ENCODE measurements at places on chromosomes 13 and 19. TPM values are rescaled to one million over a fixed set of nuclear protein-coding genes. Genes with fewer than 3 reads are reported as not detected.

CBLC gene
- polyA plus RNA-seq: not detected

FOXO1 gene
- 14.0 TPM for polyA plus RNA-seq

GRIK5 gene
- polyA plus RNA-seq: 3.4 TPM

COL4A1 gene
- polyA plus RNA-seq: 95.2 TPM

POMP gene
- polyA plus RNA-seq: 168 TPM

FXYD3 gene
- polyA plus RNA-seq: not detected

GDF15 gene
- 2.4 TPM for polyA plus RNA-seq

RPL13A gene
- 964 TPM for polyA plus RNA-seq

LRRC8E gene
- 1.3 TPM for polyA plus RNA-seq

ESD gene
- 167 TPM for polyA plus RNA-seq

FUT2 gene
- 0.55 TPM for polyA plus RNA-seq

KRTDAP gene
- 2.2 TPM for polyA plus RNA-seq

RINL gene
- 3.9 TPM for polyA plus RNA-seq

MEDAG gene
- polyA plus RNA-seq: not detected

PSG6 gene
- polyA plus RNA-seq: not detected

- no peak overlapping the region for H3K27ac ChIP-seq
- no peak for DNase-seq
- H3K36me3 ChIP-seq: no peaks in the 10 kb centered on the region
- H3K27me3 ChIP-seq: no peaks in the 10 kb centered on the region
- H3K4me1 ChIP-seq: no peaks in the 10 kb centered on the region
- no peak overlapping the region for H3K4me3 ChIP-seq
Measured at GRCh38 chr13:47661076-47661475, 340.0 kb downstream of the SUCLA2 start.

DNA sequence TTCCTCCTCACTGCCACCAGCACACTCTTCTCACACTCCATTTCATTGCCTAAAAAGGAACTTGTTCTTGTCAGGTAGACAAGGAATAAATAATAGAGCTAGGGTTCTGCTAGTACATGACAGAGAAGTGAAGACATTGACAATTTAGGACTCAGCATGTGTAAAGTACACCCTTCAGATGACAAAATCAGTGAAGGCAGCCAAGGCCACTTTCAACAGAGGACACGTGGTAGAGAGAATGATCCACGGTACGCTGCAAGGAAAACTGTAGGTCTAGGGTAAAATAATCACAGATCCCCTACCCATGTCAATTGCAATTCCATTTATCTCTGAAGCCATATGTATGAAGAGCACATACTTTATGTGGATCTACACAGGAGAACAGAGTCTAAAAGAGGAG, 7.2 kb upstream of the SPATA13 start:
- no peak overlapping the region for H3K4me3 ChIP-seq
- H3K27ac ChIP-seq: peak overlapping the region; percentile 69
- DNase-seq: peak; percentile 34

GRCh38 chr19:55830656-55831055, 1.1 kb downstream of the NLRP11 start:
- H3K27me3 ChIP-seq: no peaks in the 10 kb centered on the region
- no peaks in the 10 kb centered on the region for H3K4me1 ChIP-seq
- no peak overlapping the region for H3K27ac ChIP-seq
- no peak for DNase-seq
- no peak overlapping the region for H3K4me3 ChIP-seq
- no peaks in the 10 kb centered on the region for H3K36me3 ChIP-seq

DNA sequence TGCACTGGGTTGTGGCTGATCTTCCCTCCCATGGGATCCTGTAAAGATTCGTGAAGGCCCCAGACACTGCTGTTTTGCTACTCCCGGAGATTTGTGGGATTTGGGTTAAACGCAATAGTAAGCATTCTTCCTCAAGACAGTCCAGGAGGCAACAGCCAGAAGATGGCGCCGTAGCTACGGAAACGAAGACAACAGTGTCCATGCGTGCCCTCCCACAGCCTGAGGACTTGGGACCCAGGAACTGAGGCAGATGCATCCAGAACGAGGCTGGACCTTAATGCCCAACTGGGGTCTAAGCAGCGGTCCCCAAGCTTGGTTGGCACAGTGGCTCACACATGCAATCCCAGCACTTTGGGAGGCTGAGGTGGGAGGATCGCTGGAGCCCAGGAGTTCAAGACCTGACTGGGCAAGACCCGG, 57.6 kb upstream of the ZNF507 start:
- no peak overlapping the region for H3K4me3 ChIP-seq
- H3K27ac ChIP-seq: no peak overlapping the region
- H3K4me1 ChIP-seq: no peaks in the 10 kb centered on the region
- H3K27me3 ChIP-seq: peaks cover 8% of the 10 kb centered on the region

GRCh38 chr13:43293986-43294385, 270.6 kb downstream of the DNAJC15 start:
- no peak overlapping the region for H3K27ac ChIP-seq
- H3K36me3 ChIP-seq: no peaks in the 10 kb centered on the region
- H3K4me1 ChIP-seq: peaks cover 5% of the 10 kb centered on the region
- no peak overlapping the region for H3K4me3 ChIP-seq

DNA sequence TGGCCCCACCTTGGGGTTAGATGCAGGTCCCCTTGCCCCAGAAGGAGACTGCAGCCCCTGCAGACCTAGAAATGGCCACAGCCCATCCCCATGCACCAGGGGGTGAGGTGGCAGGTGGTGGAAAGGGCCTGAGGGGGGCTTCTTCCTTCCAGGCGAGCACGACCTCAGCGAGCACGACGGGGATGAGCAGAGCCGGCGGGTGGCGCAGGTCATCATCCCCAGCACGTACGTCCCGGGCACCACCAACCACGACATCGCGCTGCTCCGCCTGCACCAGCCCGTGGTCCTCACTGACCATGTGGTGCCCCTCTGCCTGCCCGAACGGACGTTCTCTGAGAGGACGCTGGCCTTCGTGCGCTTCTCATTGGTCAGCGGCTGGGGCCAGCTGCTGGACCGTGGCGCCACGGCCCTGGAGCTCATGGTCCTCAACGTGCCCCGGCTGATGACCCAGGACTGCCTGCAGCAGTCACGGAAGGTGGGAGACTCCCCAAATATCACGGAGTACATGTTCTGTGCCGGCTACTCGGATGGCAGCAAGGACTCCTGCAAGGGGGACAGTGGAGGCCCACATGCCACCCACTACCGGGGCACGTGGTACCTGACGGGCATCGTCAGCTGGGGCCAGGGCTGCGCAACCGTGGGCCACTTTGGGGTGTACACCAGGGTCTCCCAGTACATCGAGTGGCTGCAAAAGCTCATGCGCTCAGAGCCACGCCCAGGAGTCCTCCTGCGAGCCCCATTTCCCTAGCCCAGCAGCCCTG, 4.2 kb upstream of the F10 start:
- H3K4me1 ChIP-seq: peaks cover 8% of the 10 kb centered on the region
- no peak for DNase-seq
- no peak overlapping the region for H3K4me3 ChIP-seq
- H3K36me3 ChIP-seq: no peaks in the 10 kb centered on the region

DNA sequence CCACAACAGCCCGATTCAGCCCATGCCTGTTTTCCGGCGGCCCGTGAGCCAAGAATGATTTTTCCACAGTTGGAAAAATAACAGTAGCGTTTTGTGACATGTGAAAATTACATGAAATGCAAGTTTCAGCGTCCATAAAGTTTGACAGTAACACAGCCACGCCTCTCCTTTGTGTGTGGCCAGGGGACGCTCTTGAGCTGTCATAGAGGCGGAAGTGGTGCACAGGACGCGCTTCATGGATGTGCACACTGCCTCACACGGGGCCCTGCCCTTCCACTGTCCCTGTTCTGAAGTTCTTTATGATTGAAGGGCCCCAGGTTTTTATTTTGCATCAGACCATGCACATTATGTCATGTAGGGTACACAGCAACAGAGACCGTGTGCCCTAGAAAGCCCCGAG, 12.4 kb upstream of the ELAVL1 start:
- H3K4me3 ChIP-seq: no peak overlapping the region
- H3K27ac ChIP-seq: no peak overlapping the region
- no peak for DNase-seq
- H3K36me3 ChIP-seq: no peaks in the 10 kb centered on the region

DNA sequence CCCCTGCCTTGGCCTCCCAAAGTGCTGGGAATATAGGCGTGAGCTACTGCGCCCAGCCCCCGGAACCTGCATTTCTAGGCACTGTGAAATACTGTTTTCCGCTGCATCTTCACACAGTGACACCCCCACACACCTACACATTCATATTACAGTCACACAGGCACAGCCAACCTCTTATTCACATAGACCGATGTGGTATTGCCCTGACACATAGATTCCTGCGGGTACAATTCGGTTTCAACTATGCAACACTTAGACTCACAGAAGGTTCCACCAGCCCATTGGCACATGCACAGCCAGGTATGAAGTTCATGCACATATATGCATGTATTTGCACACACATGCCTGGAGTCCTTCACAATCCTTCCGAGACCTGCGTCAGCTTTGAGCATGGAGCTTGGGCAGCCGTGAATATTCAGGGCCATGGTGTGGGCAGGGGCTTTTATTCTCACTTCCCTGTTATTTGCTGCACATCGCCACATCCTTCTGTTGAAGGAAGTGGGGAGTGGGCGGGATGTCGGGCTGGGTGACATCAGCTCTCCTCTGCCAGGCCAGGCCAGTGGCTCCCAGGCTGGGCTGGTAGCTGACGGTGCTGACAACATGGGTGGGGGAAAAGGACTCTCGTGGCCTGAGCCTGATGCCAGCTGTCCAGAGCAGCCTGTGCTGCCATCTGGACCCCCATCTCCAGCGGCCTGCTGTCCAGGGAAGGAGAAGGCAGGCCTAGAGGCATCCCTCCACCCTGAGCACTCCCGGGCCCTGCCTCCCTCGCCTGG, 5.4 kb upstream of the CDC37 start:
- H3K27me3 ChIP-seq: peaks cover 41% of the 10 kb centered on the region
- no peak overlapping the region for H3K4me3 ChIP-seq
- H3K27ac ChIP-seq: no peak overlapping the region
- H3K4me1 ChIP-seq: peaks cover 4% of the 10 kb centered on the region
- no peaks in the 10 kb centered on the region for H3K36me3 ChIP-seq
- no peak for DNase-seq

GRCh38 chr19:10085641-10086590, at the start of gene SHFL:
Gene SHFL, plus strand, starts transcription at chr19:10086317. Its CDS starts 111 bp downstream, at chr19:10086428.
- H3K4me1 ChIP-seq: no peaks in the 10 kb centered on the region
- H3K27ac ChIP-seq: no peak within 1 kb of the TSS
- peaks cover 32% of the 10 kb centered on the region for H3K27me3 ChIP-seq

- no peaks in the 10 kb centered on the region for H3K36me3 ChIP-seq
- DNase-seq: no peak
- H3K27ac ChIP-seq: peak overlapping the region; percentile 9
- no peaks in the 10 kb centered on the region for H3K27me3 ChIP-seq
- no peak overlapping the region for H3K4me3 ChIP-seq
Measured at GRCh38 chr13:51825165-51825592, 19.8 kb downstream of the TMEM272 start.

GRCh38 chr19:33866696-33867095, 70.0 kb downstream of the KCTD15 start:
- peaks cover 32% of the 10 kb centered on the region for H3K4me1 ChIP-seq
- no peaks in the 10 kb centered on the region for H3K27me3 ChIP-seq
- H3K27ac ChIP-seq: no peak overlapping the region
- H3K4me3 ChIP-seq: no peak overlapping the region
- DNase-seq: no peak
- H3K36me3 ChIP-seq: no peaks in the 10 kb centered on the region

GRCh38 chr13:97212004-97212403, 10.1 kb upstream of the MBNL2 start:
- H3K4me3 ChIP-seq: no peak overlapping the region
- DNase-seq: no peak
- H3K4me1 ChIP-seq: peaks cover 3% of the 10 kb centered on the region
- H3K27me3 ChIP-seq: no peaks in the 10 kb centered on the region
- H3K36me3 ChIP-seq: no peaks in the 10 kb centered on the region
- H3K27ac ChIP-seq: no peak overlapping the region

GRCh38 chr19:13833330-13834243, 38.3 kb downstream of the ZSWIM4 start:
- H3K36me3 ChIP-seq: peaks cover 3% of the 10 kb centered on the region
- H3K27me3 ChIP-seq: no peaks in the 10 kb centered on the region
- peak; percentile 95 for DNase-seq
- peak overlapping the region; percentile 26 for H3K4me3 ChIP-seq

- H3K27ac ChIP-seq: no peak overlapping the region
- H3K4me1 ChIP-seq: peaks cover 11% of the 10 kb centered on the region
Measured at GRCh38 chr19:16296713-16297112, 27.9 kb upstream of the KLF2 start.

DNA sequence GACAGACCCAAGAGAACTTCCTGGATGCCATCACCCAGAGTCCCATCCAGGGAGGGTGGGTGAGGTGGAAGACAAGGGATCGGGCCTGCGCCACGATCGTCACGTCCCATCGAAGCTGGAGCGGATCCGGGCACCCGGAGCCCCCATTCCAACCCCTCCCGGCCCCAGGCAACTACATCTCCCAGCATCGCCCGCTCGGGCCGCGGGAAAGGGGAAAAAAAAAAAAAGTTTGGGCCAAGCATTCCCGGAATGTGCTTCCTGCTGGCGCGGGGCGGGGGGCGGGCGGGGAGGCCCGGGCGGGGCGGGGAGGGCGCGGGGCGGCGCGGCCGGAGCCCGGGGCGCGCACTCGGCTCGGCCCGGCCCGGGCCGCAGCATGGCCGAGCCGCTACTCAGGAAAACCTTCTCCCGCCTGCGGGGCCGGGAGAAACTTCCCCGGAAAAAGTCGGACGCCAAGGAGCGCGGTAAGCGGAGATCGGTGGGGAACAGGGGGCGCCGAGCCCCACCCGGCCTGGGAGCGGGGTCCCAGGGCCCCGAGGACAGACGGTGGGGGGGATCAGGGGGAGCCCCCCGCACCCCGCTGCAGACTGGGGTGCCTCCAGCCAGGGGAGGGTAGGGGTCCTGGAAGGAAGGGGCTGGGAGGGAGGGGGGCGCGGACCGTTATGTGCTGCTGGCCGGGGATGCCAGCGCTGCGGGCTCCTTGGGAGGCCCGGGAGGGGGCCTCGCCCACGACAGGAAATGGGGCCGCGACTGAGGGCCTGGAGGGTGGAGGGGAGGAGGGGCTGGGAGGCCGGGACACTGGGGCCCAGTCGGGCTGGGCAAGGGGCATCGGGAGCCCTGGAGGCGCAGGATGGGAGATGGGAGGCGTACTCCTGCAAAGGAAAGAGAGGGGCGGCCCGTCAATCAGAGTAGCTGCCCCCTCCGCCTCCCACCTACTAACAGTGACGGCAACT, at the start of gene SYDE1:
SYDE1 (plus strand) TSS at position 341 of the 950 bp plus-strand sequence; CDS start at position 374, 33 bp downstream.
- peak; percentile 73 for DNase-seq
- H3K27ac ChIP-seq: peak within 1 kb of the TSS; percentile 92
- peak within 1 kb of the TSS; percentile 97 for H3K4me3 ChIP-seq
- peaks cover 15% of the 10 kb centered on the region for H3K36me3 ChIP-seq
- no peaks in the 10 kb centered on the region for H3K27me3 ChIP-seq

- H3K4me3 ChIP-seq: no peak overlapping the region
- no peaks in the 10 kb centered on the region for H3K4me1 ChIP-seq
- no peaks in the 10 kb centered on the region for H3K36me3 ChIP-seq
- H3K27ac ChIP-seq: no peak overlapping the region
Measured at GRCh38 chr13:99577934-99578917, 77.0 kb downstream of the TM9SF2 start.

- DNase-seq: no peak
- no peaks in the 10 kb centered on the region for H3K27me3 ChIP-seq
- no peaks in the 10 kb centered on the region for H3K36me3 ChIP-seq
- H3K4me3 ChIP-seq: no peak overlapping the region
- no peak overlapping the region for H3K27ac ChIP-seq
- peaks cover 48% of the 10 kb centered on the region for H3K4me1 ChIP-seq
Measured at GRCh38 chr13:112715210-112715609, 25.4 kb downstream of the ATP11A start.

Data from cardiac muscle cell (in vitro differentiated cells and primary cell).